RPMI7951 (cell line): ENCODE measurements at places on chromosomes 5 and 9.

- no peak for DNase-seq
Measured at GRCh38 chr5:175894793-175895192, 23.4 kb downstream of the CPLX2 start.

- peak; percentile 0 for DNase-seq
Measured at GRCh38 chr5:87949676-87950631, 318.7 kb downstream of the TMEM161B start.

DNA sequence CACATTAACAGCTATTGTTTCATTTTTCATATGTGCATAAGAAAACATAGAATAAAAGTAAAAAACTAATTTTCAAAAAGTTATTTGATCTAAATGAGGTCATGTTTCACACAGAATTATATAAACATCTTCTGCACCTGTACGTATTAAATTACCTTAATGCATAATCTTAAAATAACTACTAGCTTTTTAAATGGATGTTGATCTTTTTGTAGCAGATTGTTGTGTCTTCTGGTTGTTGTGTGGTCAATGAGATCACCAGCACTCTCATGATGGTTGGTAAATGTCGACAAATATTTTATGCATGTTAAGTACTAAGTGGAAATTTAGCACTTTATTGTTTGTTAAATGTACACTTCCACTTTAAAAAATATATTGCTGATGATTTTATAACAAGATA is 162.0 kb downstream of the AP3B1 start:
- no peak for DNase-seq

- no peak for DNase-seq
Measured at GRCh38 chr5:91022518-91022917, 360.6 kb downstream of the ARRDC3 start.

GRCh38 chr5:179342577-179342976 is 2.7 kb downstream of the ADAMTS2 start:
- DNase-seq: no peak

DNA sequence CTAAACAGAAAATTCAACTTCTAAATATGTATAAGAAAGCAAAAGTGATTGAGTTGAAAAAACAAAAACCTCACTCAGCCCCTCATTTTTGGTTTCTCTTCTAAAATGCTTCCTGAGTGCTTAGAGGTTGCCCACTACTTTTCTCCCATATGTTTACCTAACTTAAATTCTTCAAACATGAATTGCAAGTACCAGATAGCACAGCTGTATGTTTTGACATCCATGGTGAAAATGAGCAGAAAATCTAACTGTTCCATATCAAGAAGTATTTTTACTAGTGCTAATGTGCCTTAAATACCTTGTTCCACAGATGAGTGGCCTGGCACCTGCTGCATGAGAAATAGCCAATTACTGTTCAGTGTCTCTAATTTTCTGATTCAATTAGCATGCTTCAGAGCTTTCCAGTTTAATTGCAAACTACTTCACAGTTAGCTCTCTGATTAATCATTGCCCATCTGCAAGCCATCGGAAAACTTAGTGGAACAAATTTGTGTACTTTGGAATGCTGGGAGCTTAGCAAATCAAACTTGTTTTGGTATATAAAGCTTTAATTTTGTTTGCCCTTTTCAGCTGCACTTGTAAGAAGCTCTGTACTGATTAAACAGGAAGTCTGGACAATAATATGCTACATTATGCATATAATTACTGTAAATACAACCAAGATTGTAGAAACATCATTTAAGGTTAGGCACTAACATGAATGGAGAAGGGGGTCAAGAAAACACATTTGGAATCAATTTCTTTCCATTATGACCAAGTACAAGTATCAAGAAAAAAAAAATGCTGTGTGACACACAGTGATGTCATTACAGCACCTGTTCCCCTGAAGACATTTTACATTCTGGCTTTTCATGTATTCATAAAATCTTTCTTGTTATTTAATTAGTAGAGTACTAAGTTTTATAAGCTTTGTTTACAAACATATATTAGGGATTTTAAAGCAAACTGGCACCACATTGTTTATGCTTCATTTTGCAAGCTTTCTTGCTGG is 65.6 kb downstream of the POU5F2 start:
- DNase-seq: no peak

GRCh38 chr9:137648396-137648795 is 29.6 kb downstream of the EHMT1 start:
- DNase-seq: no peak

GRCh38 chr9:32551276-32552051 is 663 bp upstream of the SMIM27 start:
- peak; percentile 63 for DNase-seq

DNA sequence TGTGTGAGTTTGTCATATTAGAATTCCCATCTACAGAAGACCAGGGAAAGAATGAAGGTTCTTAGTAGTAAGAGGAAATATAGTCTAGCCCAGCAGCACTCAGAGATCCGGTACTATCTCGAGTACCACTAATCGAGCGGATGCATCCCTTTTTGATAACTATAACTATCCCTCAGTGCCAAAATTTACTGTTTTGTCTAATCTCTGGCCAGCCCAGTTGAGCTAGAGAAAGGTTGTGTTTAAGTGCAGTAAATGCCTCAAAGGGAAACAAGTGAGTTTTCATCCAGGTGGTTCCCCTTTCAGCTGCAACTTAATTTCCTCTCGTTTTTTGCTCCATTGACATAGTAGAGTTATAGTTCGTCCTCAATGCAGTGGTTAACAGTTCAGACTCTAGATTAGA is 146.7 kb downstream of the GPBP1 start:
- DNase-seq: no peak

DNA sequence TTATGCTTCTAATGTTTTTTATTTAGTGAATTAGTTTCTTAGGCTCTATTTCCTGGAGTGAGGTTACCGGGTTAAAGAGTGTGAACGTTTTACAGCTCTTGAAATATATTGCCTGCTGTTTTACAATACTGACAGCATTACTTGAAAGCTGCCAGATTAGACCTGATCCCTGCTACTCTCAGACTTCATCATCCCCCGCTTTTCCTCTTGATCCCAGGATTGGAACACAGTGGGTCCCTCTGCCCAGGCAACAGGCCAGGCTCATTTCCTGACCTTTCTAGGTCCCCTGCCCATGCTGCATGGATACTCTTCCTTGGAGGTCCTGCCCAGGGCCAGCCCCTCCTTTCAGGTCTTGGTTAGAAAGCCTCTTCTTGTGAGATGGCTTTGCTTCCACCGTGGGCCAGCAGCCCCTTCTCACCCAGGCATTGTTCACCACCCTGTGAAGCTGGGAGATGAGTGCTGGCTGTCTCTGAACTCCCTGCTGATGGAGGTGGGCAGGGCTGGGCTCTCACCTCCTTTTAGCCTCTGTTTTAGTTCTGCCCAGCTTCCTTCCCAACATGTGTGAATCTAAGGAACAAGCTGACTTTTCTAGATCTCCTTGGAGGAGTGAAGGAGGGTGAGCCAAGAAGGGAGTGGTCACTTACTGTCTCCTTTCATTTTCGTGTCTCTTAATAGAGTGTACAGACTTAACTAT is 15.5 kb upstream of the FAM120AOS start:
- DNase-seq: peak; percentile 32

GRCh38 chr9:137085920-137086530 is 760 bp upstream of the MAN1B1 start:
- peak; percentile 82 for DNase-seq

GRCh38 chr9:34501889-34502425 is 20.8 kb downstream of the ENHO start:
- DNase-seq: peak; percentile 71

- no peak for DNase-seq
Measured at GRCh38 chr9:36550135-36550534, 22.6 kb upstream of the MELK start.

- DNase-seq: no peak
Measured at GRCh38 chr9:72313507-72313906, 51.5 kb downstream of the ZFAND5 start.

- no peak for DNase-seq
Measured at GRCh38 chr5:76299592-76299991, 103.5 kb upstream of the IQGAP2 start.

DNA sequence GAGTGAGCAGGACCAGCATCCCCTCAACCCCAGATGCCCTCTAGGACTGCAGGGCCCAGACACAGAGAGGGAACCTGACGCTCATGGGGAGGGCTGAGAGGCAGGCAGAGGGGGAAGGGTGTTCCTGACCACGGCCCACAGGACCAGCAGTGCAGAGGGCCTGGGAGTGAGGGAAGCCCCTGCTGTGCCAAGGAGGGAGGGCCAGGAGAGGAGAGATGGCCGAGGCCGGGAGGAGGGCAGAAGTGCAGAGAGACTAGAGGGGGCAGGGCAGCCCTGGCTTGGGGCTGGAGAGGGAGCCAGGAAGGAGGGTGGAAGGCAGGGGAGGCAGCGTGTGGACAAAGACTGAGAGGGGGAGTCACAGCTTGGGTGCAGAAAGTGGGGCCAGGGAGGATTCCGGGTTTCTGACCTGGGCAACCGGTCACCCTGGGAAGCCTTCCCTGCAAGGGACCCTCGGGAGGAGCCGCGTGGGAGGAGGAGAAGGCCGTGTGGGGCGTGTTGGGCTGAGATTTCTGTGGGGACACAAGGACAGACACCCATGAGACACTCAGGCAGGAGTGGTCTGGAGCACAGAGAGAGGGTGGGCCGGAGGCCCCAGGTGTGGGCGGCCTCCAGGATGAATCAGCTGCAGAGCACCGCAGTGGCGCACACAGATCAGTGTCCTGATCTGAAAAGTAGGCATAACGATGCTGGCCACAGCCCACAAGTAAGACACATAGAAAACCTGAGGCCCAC is 117.5 kb downstream of the ADAMTS2 start:
- no peak for DNase-seq

- DNase-seq: peak; percentile 52
Measured at GRCh38 chr9:6877671-6878161, 119.9 kb downstream of the KDM4C start.

DNA sequence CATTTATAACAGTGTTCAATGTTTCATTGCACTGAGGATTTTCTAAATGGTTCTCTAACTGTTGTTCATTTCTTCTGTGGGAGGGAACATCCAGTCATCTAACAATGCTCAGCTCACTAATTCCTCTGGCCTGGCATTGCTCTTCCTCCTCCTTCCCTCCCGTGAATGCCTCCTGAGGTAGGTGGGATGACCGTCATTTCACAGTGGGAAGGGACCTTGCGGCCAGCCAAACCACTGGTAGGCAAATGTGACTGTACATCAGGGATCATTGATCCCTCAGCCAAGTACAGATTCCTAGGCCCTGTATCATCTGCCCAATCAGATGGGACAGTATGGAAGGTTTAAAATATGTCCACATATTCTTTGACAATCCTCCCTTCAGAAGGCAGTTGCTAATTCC is 23.7 kb upstream of the VDAC1 start:
- no peak for DNase-seq

DNA sequence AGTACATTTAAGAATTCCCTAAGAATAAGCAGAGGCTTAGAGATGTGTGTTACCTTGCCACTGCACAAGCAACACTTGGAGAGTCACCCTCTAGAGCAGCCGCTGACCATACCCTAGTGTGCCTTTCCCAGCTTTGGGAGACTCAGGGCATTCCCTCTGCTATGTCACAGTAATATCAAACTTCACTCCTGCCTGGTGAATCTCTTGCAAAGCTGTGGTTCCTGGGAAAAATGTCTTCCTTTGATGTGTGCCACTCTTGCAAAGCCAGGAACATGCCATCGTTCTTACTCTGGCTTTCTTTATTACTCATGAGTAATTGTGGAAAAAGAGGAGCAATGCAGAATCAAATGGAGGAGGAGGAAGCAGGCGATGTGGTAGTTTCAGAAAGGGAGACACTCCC is 173.2 kb downstream of the CCDC192 start:
- no peak for DNase-seq

- DNase-seq: no peak
Measured at GRCh38 chr9:134315716-134316448, 10.4 kb upstream of the RXRA start.

DNA sequence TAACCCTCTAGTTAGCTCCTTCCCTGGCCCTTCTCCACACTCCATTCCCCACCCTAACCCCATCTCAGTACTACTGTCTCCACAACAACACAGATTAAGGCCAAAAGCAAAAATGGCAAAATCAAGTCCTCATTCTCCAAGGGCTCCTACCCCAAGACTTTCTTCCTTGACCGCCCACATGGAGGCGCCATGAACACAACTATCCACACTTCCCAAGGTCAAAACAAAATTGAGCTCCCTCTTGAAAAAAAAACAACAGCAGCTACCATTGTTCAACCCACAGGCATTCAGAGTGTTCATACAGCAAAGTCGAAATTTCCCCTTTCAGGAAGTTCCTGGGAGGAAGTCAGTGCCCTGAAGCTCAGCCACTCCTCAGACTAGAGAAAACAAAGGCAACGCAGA is 54.4 kb downstream of the GNAQ start:
- peak; percentile 81 for DNase-seq

DNA sequence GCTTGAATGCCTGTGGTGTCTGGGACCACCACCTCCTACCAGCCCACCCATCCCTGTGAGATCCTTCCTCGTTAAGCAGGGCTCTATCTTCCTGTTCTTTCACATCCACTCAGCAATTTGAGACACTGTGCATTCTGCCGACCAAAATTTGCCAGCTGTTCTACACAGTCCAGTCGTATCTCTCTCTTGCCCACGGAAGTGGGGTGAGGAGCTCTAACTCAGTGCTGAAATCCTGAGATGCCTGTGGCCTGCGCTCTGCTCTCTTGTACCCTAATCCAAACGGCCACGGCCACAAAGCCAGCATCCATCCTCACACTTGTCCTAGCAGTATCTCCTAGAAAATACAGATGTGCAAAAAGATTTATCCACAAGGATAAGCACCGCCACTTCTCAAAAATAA is 97.9 kb downstream of the MVB12B start:
- DNase-seq: no peak

DNA sequence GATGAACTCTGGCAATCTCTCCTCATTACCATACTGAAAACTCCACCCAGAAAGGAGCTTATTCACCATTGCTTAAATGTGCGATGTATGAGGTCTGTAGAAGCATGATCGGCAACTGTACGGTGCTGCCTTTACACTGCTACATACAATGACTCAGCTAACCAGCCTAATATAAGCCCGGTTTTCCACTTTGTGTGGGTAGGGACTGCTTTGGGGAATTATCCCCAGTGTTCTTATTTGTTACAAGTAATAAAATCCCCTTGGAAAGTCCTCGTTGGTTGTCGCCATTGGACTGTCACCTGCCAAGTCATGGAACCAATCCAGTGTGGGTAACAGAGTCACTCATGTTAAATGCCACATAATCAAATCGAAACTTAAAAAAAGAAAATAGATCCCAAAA is 23.5 kb upstream of the TENT2 start:
- no peak for DNase-seq

DNA sequence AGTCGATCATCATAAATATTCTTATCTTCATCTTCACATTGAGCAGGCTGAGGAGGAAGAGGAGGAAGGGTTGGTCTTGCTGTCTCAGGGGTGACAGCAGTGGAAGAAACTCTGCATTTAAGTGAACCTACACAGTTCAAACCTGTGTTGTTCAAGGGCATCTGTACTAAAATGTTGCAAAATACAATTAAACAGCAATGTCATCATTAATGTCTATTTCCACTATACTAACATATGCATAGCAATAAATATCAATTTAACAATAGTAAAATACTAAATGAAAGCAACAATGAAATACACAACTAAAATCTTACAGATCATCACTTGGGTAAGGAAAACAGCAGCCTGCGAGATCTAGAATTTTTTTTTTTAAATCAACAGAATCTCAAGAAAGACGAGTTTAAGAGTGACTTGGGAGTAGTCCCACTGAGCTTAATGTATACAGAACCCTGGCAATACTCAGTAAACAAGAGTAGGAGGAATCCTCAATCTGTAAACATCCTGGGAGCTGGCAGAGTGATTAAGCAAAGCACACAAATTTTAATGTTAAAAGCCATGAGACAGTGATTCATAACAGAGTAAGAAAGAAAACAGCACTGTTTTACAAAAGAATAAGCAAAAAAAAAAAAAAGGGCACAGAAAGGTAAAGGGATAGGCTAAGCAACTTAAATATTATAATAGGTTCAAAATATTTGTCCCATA is 10.0 kb downstream of the HOMER1 start:
- no peak for DNase-seq

GRCh38 chr9:1871626-1872419 is 143.3 kb upstream of the SMARCA2 start:
- DNase-seq: no peak
